Cortex of kidney (tissue), 1 donor: ENCODE measurements at places on chromosomes 12 and 14.

DNA sequence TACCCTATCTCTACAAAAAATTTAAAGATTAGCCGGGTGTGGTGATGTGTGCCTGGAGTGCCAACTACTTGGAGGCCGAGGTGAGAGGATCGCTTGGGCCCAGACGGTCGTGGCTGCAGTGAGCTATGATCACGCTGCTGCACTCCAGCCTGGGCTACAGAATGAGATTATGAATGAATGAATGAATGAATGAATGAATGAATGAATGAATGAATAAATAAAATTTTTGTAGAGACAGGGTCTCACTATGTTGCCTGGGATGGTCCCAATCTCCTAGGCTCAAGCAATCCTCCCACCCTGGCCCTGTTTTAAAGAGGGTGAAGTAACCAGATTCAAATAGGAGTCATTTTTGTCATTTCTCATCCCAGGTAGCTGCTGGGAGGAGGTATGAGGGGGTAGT, 176.2 kb upstream of the HIF1A start:
- no peak for DNase-seq

DNA sequence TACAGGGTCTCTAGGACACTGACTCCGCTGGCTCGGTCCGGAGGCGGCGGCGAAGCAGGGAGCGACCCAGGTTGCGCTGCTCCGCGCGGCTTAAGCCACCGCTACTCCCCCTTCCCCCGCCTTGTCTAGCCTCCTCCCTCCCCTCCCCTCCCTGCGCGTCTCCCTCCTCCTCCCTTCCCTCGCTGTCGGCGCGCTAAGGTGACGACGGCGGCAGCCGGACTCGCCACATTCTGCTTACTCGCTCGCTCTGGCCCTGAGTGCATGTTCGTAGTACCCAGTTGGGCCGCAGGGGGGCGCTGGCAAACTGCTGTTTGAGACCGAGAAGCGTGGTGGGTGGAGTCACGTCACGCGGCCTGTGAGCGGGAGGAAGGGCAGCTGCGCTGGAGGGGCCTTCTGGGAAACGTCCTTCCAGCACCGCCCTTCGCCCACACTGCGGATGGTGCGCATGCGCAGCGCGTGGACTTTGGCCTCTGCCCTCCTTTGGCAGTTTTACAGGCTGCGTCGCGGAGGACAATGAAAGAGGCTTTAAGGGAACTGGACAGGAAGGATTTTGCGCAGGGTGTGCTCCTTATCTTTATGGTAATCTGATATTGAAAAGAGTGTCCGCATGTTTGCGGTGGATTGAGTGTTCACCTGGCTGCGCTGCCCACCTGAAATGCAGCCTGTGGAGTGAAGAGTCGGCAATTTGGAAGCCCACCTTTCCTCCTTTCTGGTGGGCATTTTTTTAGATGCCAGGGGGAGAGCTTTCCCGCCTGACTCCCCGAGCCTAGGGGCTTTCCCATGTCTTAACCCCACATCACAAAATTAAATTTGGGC, at the start of gene SCAF11:
TSS of gene SCAF11 (minus strand) at position 107 of the 816 bp plus-strand sequence. CDS start 26,407 bp downstream, outside the sequence.
- DNase-seq = peak; percentile 99

GRCh38 chr12:39605501-39605900, 14.1 kb downstream of the ABCD2 start:
- no peak for DNase-seq

- no peak for DNase-seq
Measured at GRCh38 chr12:6157482-6157881, 33.0 kb upstream of the VWF start.

GRCh38 chr12:117300174-117300573, 61.3 kb downstream of the NOS1 start:
- DNase-seq = no peak

GRCh38 chr14:32374155-32374554, 45.1 kb downstream of the AKAP6 start:
- DNase-seq = no peak

GRCh38 chr12:26749781-26750180, 83.2 kb downstream of the ITPR2 start:
- DNase-seq = no peak
